Activated CD8-positive, alpha-beta T cell treated with anti-CD3 and anti-CD28 coated beads, Interleukin-2, amount 10 ng/mL, durations not matched to agents 7 days and 5 days (primary cell): ENCODE measurements at places on chromosomes 1 and 21. TPM values are rescaled to one million over a fixed set of nuclear protein-coding genes. Genes with fewer than 3 reads are reported as not detected.

Gene OR10J1
- total RNA-seq, result not detected

Gene TRABD2B
- total RNA-seq, result not detected

Gene HSD3B1
- total RNA-seq, result not detected

GRCh38 chr1:48102766-48103165 is 105.6 kb upstream of the TRABD2B start:
- H3K27ac ChIP-seq, result no peak overlapping the region
- DNase-seq, result no peak
- H3K4me1 ChIP-seq, result no peaks in the 10 kb centered on the region
- no peak overlapping the region for H3K4me3 ChIP-seq
- no peaks in the 10 kb centered on the region for H3K36me3 ChIP-seq
- H3K27me3 ChIP-seq, result peaks cover 4% of the 10 kb centered on the region

DNA sequence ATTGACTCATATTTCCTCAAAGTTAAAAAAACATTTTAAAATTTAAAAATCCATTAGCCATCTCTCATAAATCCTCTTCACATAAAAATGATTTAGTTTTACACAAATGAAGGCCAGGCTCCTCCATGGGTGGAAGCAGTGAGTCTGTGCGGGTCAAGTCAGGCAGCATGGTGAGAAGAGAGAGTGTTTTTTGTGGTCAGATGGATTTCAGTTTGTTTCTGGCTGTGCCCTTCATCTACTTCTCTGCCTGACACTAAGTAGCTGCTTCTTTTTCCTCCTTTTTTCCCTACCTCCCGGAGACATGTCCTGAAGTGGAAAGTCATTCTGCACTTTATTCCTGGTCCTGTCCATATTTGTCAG is 10.3 kb downstream of the PLA2G4A start:
- H3K27me3 ChIP-seq, result peaks cover under 1% of the 10 kb centered on the region
- no peak overlapping the region for H3K4me3 ChIP-seq
- H3K27ac ChIP-seq, result no peak overlapping the region
- H3K36me3 ChIP-seq, result no peaks in the 10 kb centered on the region

GRCh38 chr1:35505911-35506798 is 51.0 kb downstream of the KIAA0319L start:
- peak overlapping the region; percentile 84 for H3K27ac ChIP-seq
- H3K4me1 ChIP-seq, result peaks cover 56% of the 10 kb centered on the region
- DNase-seq, result peak; percentile 78
- no peaks in the 10 kb centered on the region for H3K27me3 ChIP-seq

GRCh38 chr1:183903101-183903500 is 98.2 kb downstream of the RGL1 start:
- H3K4me3 ChIP-seq, result no peak overlapping the region
- no peak overlapping the region for H3K27ac ChIP-seq
- DNase-seq, result no peak

- DNase-seq, result no peak
- H3K36me3 ChIP-seq, result no peaks in the 10 kb centered on the region
- no peak overlapping the region for H3K27ac ChIP-seq
- peaks cover 12% of the 10 kb centered on the region for H3K27me3 ChIP-seq
- H3K4me1 ChIP-seq, result peaks cover 24% of the 10 kb centered on the region
These were observed 1.6 kb upstream of the FAM20B start for GRCh38 chr1:179023946-179024650.

DNA sequence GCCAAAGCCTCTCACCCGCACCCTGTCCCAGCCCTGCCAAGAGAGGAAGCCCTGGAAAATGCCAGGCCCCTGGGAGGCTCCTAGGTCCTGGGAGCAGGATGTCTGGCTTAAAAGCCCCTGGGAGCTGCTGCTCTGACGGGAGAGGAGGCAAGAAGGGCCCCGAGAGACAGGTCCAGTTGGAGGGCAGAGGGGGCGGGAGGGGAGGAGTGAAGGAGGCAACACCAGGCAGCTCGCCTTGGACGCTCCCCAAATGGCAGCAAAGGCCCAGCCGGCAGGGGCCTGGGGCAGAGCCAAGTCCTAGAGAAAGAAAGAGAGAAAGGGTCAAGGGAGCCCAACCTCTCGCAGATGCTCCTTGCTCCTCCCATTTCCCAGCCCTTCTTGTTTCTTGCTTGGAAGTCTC is 6.8 kb downstream of the ETV3L start:
- no peak overlapping the region for H3K27ac ChIP-seq
- no peak overlapping the region for H3K4me3 ChIP-seq
- H3K27me3 ChIP-seq, result peaks cover 2% of the 10 kb centered on the region
- no peaks in the 10 kb centered on the region for H3K4me1 ChIP-seq
- no peak for DNase-seq

DNA sequence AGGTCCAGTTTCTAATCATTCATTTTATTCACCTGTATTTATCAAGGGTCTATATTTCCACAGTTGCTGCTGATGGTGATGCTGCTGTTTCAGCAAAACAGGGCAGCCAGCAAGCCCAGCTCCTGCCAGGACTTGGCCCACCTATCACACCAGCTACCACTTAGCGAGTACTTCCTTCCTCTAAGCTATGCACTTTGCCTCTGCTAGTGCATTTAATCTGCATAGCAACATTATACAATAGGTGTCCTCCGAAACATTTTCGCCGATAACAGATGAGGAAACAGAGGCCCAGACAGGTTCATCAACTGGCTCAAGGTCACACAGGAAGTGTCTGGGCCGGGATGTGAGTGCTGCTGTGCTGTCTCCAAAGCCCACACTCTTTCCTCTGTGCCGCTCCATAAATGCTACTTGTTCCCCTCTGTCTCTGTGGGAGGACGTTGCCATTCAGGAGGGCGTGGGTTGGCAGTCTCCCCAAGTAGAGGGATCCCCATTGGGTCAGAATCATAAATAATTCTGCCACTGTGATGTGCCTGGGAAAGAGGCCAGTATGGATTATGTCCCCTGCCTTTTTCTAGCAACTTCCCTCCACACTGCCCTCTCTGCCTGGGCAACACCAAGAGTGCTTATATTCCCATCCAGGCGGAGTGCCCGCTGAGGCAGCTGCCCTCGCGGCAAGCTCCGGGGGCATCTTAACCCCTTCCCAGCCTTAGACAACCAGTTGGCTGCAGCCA is 9.4 kb upstream of the PLEKHA6 start:
- no peak overlapping the region for H3K4me3 ChIP-seq
- H3K36me3 ChIP-seq, result no peaks in the 10 kb centered on the region
- DNase-seq, result no peak
- H3K27me3 ChIP-seq, result peaks cover 10% of the 10 kb centered on the region
- H3K4me1 ChIP-seq, result no peaks in the 10 kb centered on the region

GRCh38 chr1:8263791-8264190 is 54.1 kb upstream of the SLC45A1 start:
- H3K27me3 ChIP-seq, result peaks cover 11% of the 10 kb centered on the region
- H3K4me1 ChIP-seq, result no peaks in the 10 kb centered on the region
- DNase-seq, result no peak
- no peak overlapping the region for H3K4me3 ChIP-seq
- no peaks in the 10 kb centered on the region for H3K36me3 ChIP-seq

DNA sequence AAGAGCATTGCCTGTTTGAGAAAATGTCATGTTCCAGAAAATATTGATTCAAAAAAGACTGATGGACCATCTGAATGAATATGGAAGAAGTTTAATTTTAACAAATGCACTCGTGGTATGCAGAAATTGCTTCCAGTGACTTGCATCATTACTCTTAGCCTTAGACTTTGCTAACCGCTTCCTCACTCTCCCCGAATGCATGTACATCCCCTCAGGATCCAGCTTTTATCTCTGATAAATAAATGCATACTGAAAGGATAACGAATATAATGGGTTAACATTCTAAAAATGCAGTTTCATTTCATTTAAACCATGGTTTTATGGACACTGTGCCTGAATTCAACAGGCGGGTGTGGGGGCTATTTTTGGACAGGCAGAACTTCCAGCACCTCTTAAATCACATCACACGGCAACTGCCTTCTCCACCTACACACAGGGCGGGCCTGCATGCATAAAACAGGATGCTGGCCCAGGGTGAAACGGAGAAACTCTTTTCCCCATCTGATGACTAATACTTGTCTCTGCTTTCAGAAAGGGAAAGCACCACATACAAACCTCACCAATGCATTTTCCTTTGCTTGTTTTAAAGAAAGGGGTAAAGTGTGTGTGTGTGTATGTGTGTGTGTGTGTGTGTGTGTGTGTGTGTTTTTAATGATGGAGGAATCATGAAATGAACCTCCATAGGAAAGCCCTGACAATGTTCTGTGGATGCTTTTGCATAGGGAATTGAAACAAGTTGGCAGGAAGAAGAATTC is 48.7 kb downstream of the SPAG17 start:
- H3K4me3 ChIP-seq, result no peak overlapping the region
- H3K27ac ChIP-seq, result no peak overlapping the region
- peaks cover 6% of the 10 kb centered on the region for H3K4me1 ChIP-seq
- peak; percentile 25 for DNase-seq
- H3K27me3 ChIP-seq, result peaks cover 2% of the 10 kb centered on the region

GRCh38 chr1:98048751-98049325 is 128.0 kb upstream of the DPYD start:
- H3K27ac ChIP-seq, result no peak overlapping the region
- H3K36me3 ChIP-seq, result no peaks in the 10 kb centered on the region
- H3K4me1 ChIP-seq, result peaks cover 45% of the 10 kb centered on the region
- no peak for DNase-seq
- peaks cover 81% of the 10 kb centered on the region for H3K27me3 ChIP-seq
